Dorsolateral prefrontal cortex (tissue), 122 donors: ENCODE measurements at places on chromosomes 13 and 19.

- DNase-seq, result peak; percentile 55
Measured at GRCh38 chr19:3606690-3607289, at the start of gene TBXA2R. Gene TBXA2R (minus strand): TSS chr19:3606875. CDS start chr19:3600634, 6,241 bp downstream.

DNA sequence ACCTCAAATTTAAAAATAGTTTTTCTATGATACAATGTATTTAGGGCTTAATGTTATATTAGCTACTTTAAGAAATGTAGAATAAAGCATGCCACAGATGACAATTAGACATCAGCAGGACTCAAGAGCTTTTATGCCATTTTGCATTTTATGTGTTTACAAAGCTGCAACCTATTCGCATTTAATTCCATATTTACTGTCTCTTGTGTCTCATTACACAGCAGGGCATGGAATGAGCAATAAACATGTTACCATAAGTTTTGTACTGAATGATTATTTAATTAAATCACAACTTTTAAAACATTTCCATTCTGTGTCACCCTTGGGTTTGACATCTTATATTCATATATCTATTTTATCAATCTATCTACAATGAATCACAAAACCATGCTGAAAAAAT, 1756.9 kb downstream of the PCDH9 start:
- no peak for DNase-seq

- DNase-seq, result no peak
Measured at GRCh38 chr19:6263735-6264444, 15.9 kb downstream of the MLLT1 start.

- DNase-seq, result peak; percentile 52
Measured at GRCh38 chr19:14786421-14786851, 8.1 kb upstream of the ADGRE2 start.

DNA sequence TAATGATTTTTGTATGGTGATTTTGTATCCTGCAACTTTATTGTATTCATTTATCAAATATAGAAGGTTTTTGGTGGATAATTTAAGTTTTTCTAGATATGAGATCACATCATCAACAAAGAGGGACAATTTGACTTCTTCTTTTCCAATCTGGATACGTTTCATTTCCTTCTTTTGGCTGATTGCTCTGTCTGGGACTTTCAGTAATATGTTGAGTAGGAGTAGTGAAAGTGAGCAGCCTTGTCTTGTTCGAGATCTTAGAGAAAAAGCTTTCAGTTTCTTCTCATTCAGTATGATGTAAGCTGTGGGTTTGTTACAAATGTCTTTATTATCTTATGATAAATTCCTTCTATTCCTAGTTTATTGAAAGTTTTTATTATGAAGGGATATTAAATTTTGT, 352.0 kb upstream of the DACH1 start:
- no peak for DNase-seq

DNA sequence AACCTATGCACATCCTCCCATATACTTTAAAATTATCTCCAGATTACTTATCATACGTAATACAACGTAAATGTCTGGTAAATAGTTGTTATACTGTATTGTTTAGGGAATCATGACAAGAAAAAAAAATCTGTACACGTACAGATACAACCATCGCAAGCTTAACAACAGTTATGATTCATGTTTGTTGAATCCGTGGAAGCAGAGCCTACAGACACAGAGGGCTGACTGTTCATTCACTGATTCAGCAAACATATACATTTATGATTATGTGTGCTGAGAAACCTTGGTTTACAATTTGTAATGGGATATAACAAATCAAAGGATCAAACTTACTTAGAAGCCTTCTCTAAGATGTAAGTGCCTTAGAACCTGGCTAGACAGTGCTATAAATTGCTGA, 1.5 kb downstream of the ZNF260 start:
- no peak for DNase-seq

GRCh38 chr19:45569619-45570421, 14.8 kb downstream of the OPA3 start:
- DNase-seq, result no peak

DNA sequence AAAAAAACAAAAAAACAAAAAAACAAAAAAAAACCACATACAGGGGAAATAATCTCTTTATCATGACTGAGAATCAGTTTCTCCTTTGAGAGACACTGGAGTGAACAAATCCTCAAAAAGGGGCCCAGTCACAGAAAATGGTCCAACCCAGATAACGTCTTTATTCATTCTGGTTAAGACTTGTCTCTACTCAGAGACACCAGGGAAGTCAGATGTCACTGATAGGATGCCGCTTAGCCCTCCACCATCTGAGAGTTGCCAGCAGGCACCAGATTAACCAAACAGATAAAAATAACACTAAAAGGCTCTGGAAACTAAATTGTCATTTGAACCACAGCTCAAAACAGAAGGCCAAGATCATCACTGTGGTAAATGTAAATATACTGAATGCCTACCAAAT, 1163.4 kb upstream of the ATXN8OS start:
- no peak for DNase-seq
